ENCODE measurements at places on chromosomes 6 and 20. TPM values are rescaled to one million over a fixed set of nuclear protein-coding genes. Genes with fewer than 3 reads are reported as not detected.

TSHZ2 gene
- total RNA-seq: 3.3 TPM

KIAA1755 gene
- 0.27 TPM for total RNA-seq

LPA gene
- 0.17 TPM for total RNA-seq

HLA-DQA2 gene
- total RNA-seq: 1.8 TPM

MACROD2 gene
- 0.67 TPM for total RNA-seq

COL21A1 gene
- total RNA-seq: 1.4 TPM

GABRR1 gene
- 0.15 TPM for total RNA-seq

IFNGR1 gene
- total RNA-seq: 53.7 TPM

OTOR gene
- not detected for total RNA-seq

RIPPLY2 gene
- total RNA-seq: not detected

TAP2 gene
- total RNA-seq: 18.5 TPM

MOCS1 gene
- 24.2 TPM for total RNA-seq

ANKEF1 gene
- 2.0 TPM for total RNA-seq

C6orf58 gene
- not detected for total RNA-seq

APOM gene
- 3.0 TPM for total RNA-seq

GHRH gene
- total RNA-seq: not detected

CCN5 gene
- total RNA-seq: 4.2 TPM

ASIP gene
- not detected for total RNA-seq

AIF1 gene
- 4.5 TPM for total RNA-seq
